Heart left ventricle (tissue), 16 donors: ENCODE measurements at places on chromosomes 4 and X. TPM values are rescaled to one million over a fixed set of nuclear protein-coding genes. Genes with fewer than 3 reads are reported as not detected.

DNA sequence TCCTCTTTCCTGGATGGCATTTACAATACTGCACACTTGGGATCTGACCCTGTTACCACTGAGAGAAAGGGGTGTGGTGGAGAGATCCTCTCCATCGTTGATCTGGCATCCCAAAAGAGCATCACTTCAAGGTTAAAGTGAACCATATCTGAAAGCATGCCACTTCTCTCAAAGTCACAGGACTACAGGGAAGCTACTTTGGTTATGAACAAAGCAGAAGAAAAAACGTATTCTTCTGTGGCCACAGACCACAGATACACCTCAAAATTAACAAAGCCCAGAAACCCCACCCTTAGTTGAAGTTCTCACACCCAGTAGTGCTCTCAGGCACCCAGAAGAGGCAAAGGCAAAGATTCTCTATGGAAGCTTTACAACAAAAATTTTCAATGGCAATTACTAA, 108.3 kb downstream of the JADE1 start:
- DNase-seq: no peak

- DNase-seq: no peak
Measured at GRCh38 chrX:132592880-132593279, 104.0 kb upstream of the MBNL3 start.

DNA sequence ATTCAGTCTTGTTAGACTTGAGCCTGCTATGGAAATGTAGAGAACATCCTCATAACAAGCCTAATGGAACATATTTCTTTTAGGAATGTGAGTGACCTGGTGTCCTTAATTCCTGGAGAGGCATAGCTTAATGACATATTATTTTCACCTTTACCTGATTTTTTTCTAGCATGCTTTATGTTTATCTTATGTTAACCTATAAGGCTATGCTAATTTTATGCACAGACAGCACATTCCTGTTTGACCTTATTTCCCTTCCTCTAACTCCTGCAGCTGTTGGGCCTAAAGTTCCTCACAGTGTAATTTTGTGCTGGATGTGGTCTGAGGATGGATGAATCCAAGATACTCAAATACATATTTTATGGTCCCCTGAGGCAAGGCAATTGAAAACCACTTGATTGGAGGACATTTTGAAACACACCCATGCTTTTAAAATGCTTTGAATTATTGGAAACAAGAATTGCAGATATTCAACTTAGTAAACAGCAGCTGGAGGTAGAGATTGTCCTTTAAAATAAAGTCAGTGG, 111.5 kb downstream of the LARP7 start:
- no peak for DNase-seq

DNA sequence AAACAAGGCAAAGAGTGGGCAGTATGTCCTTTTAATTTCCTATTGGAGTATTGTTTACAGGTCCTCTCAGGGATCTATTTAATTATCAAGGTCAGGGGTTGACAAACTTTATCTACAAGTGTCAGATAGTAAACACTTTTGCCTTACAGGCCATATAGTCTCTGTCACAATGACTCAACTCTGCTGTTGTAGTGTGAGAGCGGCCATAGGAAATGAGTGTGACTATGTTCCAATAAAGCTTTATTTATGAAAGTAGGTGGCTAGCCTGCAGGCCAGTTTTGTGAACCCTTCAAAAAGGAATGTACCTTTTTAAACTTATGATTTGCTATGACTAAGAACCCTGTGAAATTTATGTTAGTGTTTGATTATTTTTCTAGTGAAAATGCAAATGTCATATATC, 156.1 kb downstream of the GPAT3 start:
- no peak for DNase-seq

- DNase-seq: peak; percentile 76
Measured at GRCh38 chr4:107863850-107864371, 39.2 kb downstream of the SGMS2 start.

GRCh38 chrX:132173647-132174046, 45.6 kb downstream of the RAP2C start:
- no peak for DNase-seq

The TRIM60 gene
- not detected for polyA plus RNA-seq

The USP9X gene
- polyA plus RNA-seq: 22.1 TPM

The MANBA gene
- polyA plus RNA-seq: 16.9 TPM

The TLR6 gene
- 0.15 TPM for polyA plus RNA-seq
